ENCODE measurements at places on chromosomes 3 and 15.

- no peak for DNase-seq
- H3K36me3 ChIP-seq = no peaks in the 10 kb centered on the region
- peak overlapping the region; percentile 60 for H3K4me3 ChIP-seq
- no peaks in the 10 kb centered on the region for H3K27me3 ChIP-seq
- peak overlapping the region; percentile 48 for H3K27ac ChIP-seq
These were observed 479 bp upstream of the CLDN1 start for GRCh38 chr3:190322604-190323245.

DNA sequence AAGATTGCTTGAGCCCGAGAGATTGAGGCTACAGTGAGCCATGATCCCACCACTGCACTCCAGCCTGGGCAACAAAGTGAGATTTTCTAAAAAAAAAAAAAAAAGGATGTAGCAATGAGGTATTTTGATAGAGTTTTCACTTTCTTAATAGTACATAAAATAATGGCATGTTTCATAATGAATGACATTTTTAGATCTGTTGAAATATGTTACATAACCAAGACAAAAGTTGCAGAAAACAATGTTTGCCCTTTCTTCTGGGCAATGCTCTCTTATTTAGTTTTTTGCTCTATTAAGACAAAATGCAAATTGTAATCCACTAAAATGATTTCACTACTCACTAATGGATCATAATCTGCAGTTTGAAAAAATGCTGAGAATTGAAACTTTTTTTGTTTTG lies 4.4 kb upstream of the MAPK6 start:
- no peaks in the 10 kb centered on the region for H3K27me3 ChIP-seq
- no peaks in the 10 kb centered on the region for H3K36me3 ChIP-seq
- H3K27ac ChIP-seq = no peak overlapping the region
- H3K4me3 ChIP-seq = no peak overlapping the region
- no peak for DNase-seq

DNA sequence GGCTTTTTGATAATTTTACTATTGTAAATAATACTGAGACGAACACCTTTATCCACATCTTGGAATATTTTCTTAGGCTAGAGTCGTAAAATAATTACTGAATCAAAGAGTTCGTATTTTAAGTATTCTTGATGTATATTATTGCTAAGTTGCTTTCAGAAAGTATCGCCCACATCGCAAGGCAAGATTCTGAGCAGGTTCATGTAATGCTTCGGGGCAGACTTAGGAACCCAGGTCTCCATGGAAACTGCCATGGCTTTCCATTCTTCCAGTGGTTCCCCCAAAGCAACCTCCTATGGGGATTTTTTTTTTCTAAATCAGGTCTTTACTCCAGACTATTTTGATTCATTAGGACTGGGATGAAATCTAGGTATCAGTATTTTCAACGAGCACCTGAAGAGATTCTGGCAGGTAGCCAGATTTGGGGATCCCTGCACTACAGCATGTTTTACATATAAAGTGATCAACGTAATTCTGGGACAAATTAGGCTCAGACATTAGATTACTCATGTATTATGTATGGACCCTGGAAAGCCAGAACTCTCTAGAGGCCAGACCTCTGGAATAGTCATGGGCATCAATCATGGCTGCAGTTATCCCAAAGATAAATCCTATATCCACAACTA lies 86.5 kb downstream of the B3GNT5 start:
- no peaks in the 10 kb centered on the region for H3K27me3 ChIP-seq
- H3K36me3 ChIP-seq = no peaks in the 10 kb centered on the region
- no peak for DNase-seq
- no peak overlapping the region for H3K4me3 ChIP-seq

DNA sequence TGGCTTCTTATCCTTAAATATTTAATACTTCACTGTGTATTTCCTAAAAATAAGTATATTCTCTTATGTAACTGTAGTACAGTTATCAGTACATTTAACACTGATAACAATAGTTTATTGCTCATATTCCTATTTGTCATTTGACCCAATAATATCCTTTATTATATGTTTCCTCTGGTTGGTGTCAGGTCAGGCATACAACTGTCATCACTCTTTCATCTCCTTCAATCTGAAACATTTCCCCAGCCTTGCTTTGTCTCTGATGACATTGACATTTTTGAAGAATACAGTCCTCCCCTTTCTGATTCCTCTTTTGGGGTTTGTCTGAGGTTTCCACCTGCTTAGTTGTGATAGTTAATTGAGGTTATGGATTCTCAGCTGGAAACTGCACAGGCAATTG lies 27.8 kb downstream of the PLEKHO2 start:
- no peaks in the 10 kb centered on the region for H3K27me3 ChIP-seq
- no peak for DNase-seq

GRCh38 chr3:146160964-146161662 lies at the start of gene PLOD2:
Gene PLOD2 (minus strand): TSS chr3:146161184. CDS start chr3:146160989, 195 bp downstream.
- peak within 1 kb of the TSS; percentile 81 for H3K4me3 ChIP-seq
- peak within 1 kb of the TSS; percentile 86 for H3K27ac ChIP-seq

DNA sequence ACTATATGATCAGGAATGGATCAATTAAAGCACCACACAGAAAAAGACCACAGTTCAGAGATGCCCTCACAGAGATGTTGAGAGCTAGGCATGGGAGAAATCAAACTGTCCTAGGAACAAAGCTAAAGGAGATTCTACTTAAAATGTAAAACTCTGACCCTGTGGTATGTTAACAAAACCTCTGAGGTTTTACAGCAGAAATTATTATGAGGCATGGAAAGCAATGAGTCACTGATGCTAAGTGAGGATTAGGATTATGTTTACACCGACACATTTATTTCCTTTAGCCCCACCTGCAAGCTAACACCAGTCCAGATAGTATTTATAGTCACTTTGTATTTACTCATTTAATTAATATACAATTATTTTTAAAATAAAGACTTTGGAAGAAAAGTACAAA lies 1242.2 kb downstream of the OTOL1 start:
- no peak overlapping the region for H3K27ac ChIP-seq
- no peaks in the 10 kb centered on the region for H3K27me3 ChIP-seq
- H3K4me3 ChIP-seq = no peak overlapping the region
- H3K4me1 ChIP-seq = no peaks in the 10 kb centered on the region
- no peaks in the 10 kb centered on the region for H3K36me3 ChIP-seq
- no peak for DNase-seq

GRCh38 chr3:101781166-101781565 lies 2.2 kb downstream of the NXPE3 start:
- H3K4me3 ChIP-seq = no peak overlapping the region
- no peaks in the 10 kb centered on the region for H3K27me3 ChIP-seq
- DNase-seq = no peak
- H3K36me3 ChIP-seq = no peaks in the 10 kb centered on the region
- H3K27ac ChIP-seq = no peak overlapping the region

- no peaks in the 10 kb centered on the region for H3K36me3 ChIP-seq
- H3K27ac ChIP-seq = peak overlapping the region; percentile 76
- H3K27me3 ChIP-seq = no peaks in the 10 kb centered on the region
These were observed 12.8 kb downstream of the SNAP23 start for GRCh38 chr15:42508263-42508690.

DNA sequence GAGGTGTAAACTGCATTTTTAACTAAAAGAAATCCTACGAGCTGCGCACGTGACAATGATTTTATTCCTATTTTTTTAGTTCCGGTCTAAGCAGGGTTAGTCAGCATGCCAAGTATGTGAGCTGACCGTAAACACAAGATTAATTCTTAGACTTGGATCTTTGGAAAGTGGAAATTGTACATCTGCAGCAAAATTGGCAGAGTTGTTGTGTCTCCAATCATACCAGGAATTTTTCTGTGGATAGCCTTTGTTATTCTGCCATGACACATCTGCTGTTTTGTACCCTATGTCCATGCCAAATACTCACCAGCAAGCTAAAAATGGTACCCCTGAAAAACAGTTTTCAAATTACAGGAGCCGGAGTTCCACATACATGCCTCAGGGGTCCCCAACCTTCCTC lies 562.5 kb downstream of the UNC13C start:
- no peak overlapping the region for H3K27ac ChIP-seq
- no peak for DNase-seq
- H3K36me3 ChIP-seq = no peaks in the 10 kb centered on the region

- H3K4me3 ChIP-seq = no peak overlapping the region
- H3K36me3 ChIP-seq = no peaks in the 10 kb centered on the region
- DNase-seq = peak; percentile 67
- H3K27ac ChIP-seq = peak overlapping the region; percentile 53
- H3K4me1 ChIP-seq = peaks cover 21% of the 10 kb centered on the region
These were observed 24.8 kb downstream of the ZBTB38 start for GRCh38 chr3:141392897-141393734.

DNA sequence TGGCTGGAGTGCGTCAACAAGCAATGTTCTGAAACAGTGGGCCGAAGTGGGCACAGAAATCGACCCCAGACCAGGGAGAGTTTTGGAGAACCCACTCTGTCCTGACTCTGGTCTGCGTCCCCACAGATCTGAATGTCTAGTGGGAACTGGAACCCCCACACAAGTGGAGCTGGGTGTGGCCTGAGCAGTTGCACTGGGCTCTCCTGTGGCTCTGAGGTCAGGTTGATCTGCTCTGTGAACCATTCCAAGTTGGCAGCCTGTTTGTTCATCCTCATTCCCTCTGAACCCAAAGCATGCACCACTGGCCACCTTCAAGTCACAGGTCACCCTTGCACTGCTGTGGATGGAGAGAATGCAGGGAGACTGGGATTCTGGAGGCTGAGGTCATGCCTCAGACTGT lies 60.5 kb downstream of the STARD5 start:
- H3K27me3 ChIP-seq = no peaks in the 10 kb centered on the region
- DNase-seq = no peak
- no peaks in the 10 kb centered on the region for H3K36me3 ChIP-seq
- no peak overlapping the region for H3K27ac ChIP-seq
- H3K4me3 ChIP-seq = no peak overlapping the region

GRCh38 chr3:9715764-9716437 lies 12.3 kb downstream of the CPNE9 start:
- H3K4me1 ChIP-seq = no peaks in the 10 kb centered on the region
- no peaks in the 10 kb centered on the region for H3K36me3 ChIP-seq
- no peak overlapping the region for H3K4me3 ChIP-seq
- H3K27me3 ChIP-seq = no peaks in the 10 kb centered on the region
- peak; percentile 36 for DNase-seq

GRCh38 chr3:194023501-194024280 lies 112.3 kb upstream of the HES1 start:
- no peak overlapping the region for H3K27ac ChIP-seq
- H3K36me3 ChIP-seq = no peaks in the 10 kb centered on the region
- no peaks in the 10 kb centered on the region for H3K27me3 ChIP-seq
- peaks cover 3% of the 10 kb centered on the region for H3K4me1 ChIP-seq

DNA sequence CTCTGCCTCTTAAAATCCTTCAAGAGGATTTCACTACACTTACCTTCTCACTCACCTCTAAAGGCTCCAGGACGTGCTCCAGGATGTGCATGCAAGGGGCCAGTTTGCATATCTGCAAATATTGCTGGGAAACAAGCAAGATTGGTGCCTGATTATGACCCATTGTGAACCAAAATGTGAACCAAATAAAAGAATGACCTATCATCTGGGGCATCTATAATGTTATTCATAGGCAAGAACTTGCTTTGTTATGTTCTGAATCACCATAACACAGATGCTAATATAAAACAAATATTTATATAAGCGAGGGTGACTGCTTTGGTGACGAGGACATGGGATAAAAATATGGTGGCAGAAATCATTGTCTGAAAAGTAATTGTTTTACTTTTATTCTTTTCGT lies 5.5 kb downstream of the IL12A start:
- DNase-seq = no peak
- H3K4me1 ChIP-seq = no peaks in the 10 kb centered on the region
- H3K4me3 ChIP-seq = no peak overlapping the region
- H3K36me3 ChIP-seq = no peaks in the 10 kb centered on the region
- H3K27ac ChIP-seq = no peak overlapping the region
- H3K27me3 ChIP-seq = no peaks in the 10 kb centered on the region

DNA sequence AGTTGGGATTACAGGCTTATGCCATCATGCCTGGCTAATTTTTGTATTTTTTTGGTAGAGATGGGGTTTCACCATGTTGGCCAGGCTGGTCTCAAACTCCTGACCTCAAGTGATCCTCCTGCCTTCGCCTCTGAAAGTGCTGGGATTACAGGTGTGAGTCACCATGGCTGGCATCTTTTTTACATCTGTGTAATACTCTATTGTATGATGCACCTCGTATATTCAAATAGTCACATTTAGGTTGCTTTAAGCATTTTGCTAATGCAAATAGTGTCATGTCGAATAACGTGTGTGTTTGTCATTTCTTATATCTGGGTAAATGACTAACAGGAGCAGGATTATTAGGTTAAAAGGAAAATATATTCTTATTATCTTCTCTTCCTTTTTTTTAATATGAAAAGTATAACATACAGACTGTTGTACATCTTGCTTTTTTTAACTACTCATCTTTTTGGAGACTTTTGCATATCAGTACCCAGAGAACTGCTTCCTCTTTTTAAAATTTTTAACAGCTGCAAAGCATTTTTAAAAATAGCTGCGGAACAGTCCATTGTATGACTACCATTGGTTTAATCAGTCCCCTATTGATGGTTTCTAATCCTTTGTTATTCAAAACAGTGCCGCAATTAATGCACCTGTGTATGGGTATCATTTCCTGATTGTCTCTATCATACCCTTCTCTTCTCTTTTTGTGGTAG lies 13.4 kb downstream of the SCAMP5 start:
- no peaks in the 10 kb centered on the region for H3K36me3 ChIP-seq
- DNase-seq = no peak
- H3K4me3 ChIP-seq = no peak overlapping the region
- H3K4me1 ChIP-seq = peaks cover 25% of the 10 kb centered on the region
- no peak overlapping the region for H3K27ac ChIP-seq
- H3K27me3 ChIP-seq = no peaks in the 10 kb centered on the region
